Activated CD4-positive, alpha-beta T cell treated with anti-CD3 and anti-CD28 coated beads for 4 hours (primary cell): ENCODE measurements at places on chromosomes 3 and 15.

- no peak for DNase-seq
These were observed 108.3 kb upstream of the CTDSPL start for GRCh38 chr3:37753428-37753827.

- no peak for DNase-seq
These were observed 95.3 kb upstream of the TPRG1 start for GRCh38 chr3:189076449-189076848.

DNA sequence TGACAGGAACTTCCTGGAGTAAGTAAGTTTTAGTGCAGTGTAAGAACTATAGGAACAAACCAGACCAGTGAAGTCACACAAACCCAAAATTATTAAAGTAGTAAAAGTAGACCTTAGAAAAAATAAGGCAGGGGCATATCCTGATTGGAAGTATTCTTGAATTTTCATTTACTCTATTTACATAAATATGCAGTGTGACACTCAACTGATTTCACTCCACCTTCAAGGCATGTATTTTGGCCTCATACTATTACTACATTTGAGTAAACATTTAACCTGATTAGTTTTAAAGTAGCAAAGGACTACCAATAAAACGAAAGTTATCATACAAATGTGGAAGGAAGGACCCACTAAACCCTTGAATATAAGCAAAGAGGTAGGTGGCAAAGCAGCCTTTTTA is 22.8 kb downstream of the TRNT1 start:
- DNase-seq: no peak

GRCh38 chr15:95946241-95946640 is 384.3 kb upstream of the NR2F2 start:
- DNase-seq: no peak

DNA sequence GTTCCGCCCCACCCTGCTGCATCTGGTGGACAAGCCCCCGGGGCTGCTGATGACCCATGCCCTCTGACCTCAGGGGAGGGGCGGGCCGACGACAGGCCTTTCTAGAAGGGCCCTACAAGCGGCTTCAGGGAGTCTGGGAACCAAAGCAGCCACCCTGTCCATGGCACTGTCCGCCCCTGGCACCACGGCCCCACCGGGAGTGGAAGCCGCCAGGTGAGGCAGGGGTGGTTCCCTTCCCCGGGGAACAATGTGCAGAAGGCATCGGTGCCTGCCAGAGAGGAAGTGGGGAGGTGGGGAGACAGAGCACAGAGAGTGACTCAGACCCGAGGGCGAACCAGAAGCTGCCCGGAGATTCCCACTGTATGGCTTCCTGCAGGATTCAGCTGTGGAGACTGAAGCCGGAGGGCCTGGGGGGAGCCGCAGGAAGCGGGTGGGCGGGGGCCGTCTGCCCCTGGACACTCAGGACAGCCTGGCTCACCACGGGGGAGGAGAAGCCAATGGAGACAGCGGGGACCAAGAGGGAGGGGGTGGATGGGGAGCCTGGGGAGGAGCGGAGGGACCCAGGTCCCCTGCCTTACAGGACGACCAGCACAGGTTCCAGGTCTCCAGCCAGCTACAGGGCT is 134.0 kb downstream of the TPRA1 start:
- no peak for DNase-seq

DNA sequence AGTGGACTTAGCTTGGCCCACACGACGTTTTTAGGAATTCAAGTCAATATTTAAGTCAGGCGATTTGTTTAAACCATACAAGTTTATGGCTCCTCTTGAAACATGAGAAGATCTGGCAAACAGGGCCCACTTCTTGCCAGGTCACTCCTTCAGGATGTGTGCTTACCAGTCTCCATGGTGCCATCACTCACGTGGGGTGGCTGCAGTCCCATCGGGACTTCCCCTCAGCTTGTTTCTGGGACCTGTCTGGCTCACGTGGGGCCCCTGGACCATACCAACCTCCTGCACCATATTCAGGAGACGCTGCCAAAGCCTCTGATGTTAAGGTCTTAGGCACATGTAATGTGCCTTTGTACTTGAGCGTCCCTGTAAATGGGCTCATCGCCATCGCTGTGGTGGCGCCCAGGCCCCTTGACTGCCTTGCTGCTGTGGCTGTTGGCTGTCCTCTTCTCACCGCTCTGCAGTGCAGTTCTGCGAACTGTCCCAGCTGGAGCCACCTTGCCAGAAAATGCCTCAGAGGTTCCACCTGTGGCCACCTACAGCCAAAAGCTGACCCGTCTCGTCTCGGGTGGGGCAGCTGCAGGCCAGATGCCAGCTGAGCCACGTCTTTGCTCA is 8.9 kb downstream of the MCM2 start:
- no peak for DNase-seq

DNA sequence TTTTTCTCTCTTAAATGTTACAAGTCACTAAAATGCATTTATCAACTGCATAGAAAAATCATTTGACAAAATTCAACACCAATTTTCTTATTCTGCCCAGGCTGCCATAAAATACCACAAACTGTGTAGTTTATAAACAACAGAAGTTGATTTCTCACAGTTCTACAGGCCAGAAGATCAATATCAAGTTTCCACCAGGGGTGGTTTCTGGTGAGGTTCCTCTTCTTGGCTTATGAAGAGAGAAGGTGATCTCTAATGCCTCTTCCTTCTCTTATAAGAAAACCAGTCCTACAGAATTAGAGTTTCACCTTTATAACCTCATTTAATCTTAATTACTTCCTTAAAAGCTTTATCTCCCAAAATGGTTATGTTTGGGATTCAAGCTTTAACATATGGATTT is 10.9 kb upstream of the CD200R1L start:
- DNase-seq: no peak

DNA sequence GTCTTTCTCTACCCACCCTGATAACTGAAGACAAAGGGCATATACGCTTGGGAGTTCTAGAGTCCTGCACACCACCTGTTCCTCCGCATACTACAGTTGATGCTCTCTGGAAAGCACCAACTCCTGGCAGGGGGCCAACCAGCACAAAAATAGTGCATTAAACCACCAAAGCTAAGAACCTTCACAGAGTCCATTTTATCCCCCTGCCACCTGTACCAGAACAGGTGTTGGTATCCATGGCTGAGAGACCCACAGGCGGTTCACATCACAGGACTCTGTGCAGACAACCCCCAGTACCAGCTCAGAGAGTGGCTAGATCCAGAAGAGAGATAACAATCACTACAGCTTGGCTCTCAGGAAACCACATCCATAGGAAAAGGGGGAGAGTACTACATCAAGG is 114.4 kb upstream of the POU1F1 start:
- DNase-seq: no peak

DNA sequence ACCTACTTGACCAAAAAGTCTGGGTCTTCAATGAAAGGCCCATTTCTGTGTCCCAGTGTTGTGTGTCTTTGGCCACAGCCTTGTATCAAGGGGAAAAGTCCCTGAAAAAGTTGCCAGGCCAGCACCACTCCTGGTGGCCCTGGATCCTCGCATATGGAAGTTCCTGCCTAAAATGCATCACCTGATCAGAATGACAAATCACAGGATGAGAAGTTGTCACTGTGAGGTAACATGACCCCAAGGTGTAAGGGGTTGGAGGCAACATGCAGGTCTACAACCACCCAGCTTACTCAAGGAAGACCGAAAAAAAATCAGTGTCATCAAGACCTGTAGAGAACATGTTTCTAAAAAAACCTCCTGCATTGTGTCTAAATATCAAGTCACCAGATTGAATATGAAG is 25.6 kb downstream of the PARP15 start:
- no peak for DNase-seq

DNA sequence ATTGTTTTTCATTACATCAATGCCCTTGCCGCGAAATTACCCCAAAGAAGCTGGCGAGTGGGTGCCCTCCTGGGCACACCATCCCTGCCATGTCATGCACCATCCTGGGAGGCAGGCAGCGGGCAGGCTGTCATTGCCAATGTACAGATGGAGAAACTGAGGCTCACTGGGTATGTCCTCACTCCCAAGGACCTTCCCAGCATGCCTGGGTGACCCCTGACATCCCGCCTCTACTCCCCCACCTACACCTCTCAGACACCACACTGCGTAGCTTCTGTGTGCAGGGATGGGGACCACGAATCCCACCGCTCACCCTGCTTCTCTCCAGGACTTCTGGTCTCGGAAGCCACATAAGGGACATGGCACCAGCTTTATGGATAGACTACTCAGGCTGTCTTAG is 41.0 kb upstream of the SLC41A3 start:
- no peak for DNase-seq

GRCh38 chr3:63976161-63976871 is 47.0 kb downstream of the PSMD6 start:
- DNase-seq: no peak
